ENCODE measurements at places on chromosomes 12 and 14.

DNA sequence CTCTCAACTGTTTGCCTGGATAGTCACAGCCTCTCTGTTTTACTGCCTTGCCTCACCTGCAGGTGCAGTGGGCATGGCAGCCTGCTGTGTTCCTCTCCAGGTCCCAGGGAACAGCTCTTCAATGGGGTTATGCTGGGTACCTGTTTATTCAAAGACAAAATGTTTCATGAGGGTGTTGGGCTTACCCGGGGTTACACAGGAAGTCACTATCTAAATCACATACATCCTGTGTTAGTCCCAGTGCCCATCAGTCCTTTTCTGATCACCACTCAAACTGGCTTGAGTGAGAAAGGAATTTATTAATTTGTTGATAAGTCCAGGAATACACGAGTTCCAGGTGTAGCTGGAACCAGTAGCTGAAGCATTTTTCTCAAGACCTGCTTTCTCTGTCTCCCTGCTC is 1503.6 kb upstream of the TMEM132C start:
- no peak for DNase-seq

DNA sequence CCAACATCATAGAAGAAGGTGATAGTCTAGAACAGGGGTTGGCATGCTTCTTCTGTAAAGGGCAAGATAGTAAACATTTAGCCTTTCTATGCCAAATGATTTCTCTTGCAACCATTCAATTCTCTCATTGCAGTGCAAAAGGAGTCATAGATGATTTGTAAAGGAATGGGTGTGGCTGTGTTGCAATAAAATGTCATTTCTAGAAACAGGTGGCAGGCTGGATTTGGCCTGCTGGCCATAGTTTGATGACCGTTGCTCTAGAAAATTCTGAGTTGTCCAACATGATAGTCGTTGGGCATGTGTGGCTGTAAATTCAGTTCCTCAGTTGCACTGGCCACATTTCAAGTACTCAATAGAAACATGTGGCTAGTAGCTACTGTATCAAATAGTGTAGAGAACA is 21.7 kb downstream of the SMCO2 start:
- no peak for DNase-seq

DNA sequence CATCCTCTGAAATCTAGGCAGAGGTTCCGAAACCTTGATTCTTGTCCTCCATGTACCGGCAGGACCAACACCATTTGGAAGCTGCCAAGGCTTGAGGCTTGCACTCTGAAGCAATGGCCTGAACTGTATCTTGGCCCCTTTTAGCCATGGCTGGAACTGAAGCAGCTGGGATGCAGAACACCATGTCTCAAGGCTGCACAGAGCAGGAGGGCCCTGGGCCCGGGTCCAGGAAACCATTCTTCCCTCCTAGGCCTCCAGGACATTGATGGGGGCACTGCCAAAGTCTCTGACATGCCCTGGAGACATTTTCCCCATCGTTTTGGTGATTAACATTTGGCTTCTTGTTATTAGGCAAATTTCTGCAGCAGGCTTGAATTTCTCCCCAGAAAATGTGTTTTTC is 198.7 kb downstream of the EFCAB11 start:
- DNase-seq = no peak

GRCh38 chr12:94150240-94151121 is 2.1 kb downstream of the PLXNC1 start:
- DNase-seq = peak; percentile 49

DNA sequence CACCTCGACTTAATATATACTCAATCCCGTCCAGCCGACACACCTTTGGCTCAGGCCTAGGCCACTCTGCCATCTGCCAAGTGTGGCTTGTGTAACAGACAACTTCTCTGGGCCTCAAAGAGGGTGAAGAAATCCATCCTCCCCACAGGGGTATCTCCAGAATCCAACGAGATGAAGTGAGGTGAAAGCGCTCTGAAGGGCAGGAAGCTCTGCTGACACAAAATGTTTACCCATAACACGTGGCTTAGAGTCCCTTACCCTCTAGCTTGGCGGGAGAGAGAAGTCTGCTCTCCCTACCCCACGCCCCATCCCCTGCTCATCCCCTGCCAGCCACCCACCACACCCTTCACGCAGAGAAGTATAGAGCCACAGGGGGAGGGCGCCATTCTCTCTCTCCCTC is 13.0 kb downstream of the ZBTB39 start:
- DNase-seq = no peak

DNA sequence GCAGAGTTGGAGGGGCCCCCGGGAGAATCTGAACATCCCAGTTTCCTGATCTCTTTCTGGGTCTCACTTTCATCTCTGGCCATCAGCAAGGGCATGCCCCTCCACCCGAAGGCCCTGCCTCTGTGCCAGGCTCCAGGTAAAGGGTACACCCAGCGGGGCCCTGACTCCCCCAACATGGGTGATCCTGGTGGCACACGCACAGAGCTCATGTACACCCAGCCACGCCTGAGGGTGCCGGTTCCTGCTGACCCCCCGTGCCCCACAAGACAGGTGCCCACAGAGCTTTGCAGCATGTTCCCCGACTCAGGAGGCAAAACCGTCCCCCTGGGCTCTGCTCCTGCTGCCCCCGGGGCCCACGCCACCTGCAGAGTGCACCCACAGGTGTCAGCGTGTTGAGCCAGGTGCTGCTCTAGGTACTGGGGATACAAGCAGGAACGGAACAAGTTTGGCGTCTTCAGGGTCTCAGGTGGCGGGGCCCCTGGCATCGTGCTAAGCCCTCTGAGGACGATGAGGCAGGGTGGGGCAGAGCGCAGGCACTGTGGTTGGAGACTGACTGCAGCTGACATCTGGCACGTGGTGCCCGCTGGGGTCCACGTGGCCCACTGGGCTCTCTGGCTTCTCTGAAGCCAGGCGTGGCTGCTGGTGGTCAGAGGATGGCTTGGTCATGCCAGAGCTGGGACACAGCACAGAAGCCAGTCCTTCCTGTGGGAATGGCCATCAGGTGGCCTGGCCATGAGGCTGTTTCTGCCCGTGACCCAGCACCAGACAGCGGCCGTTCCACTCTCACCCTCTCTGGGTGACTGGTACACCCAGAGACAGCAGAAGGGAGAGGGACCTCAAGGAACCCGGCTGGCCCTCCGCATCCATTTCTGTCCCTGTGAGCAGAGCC is 13.8 kb downstream of the BAG5 start:
- DNase-seq = no peak

GRCh38 chr14:99573000-99573330 is 31.0 kb downstream of the CCDC85C start:
- no peak for DNase-seq

GRCh38 chr12:2509137-2509536 is 285.6 kb upstream of the FKBP4 start:
- no peak for DNase-seq

DNA sequence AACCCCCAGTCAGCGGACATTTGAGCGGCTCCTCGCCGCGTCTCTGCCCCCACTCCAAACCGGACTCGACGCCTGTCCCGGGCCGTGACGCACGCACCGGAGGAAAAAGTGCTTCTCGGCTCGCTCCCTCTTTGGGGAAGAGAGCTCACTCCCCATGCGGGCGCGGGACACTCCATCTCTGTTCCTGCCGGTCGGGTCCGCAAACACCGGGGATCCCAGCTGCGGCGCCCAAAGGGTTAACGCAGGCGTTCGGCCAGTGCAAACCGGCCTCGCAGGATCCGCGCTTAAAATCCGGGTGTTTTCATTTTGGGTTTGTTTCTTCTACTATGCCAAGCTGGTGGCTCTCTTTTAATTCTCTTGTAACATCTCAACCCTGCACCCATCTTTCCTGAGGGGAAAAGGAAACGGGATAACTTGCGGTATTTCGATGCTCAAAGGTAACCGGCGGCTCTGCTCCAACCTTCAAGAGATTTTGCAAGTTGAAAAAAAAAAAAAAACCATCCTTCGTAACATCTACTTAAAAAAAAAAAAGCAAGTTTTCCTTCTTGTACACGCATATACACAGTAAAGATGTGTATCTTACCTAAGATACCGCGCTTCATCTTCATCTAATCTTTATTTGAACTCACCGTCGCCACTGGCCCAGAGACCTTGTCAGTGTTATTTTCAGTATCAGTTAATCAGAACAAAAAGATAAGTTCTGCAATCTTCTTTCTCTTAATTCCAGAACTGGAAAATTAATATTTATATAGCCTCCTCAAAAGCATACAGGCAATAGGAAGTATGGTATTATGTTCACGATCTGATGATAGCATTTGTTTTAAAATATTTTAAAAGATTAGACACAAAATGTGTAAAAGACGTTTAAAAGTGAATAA is 1.6 kb upstream of the ATP2B1 start:
- no peak for DNase-seq

DNA sequence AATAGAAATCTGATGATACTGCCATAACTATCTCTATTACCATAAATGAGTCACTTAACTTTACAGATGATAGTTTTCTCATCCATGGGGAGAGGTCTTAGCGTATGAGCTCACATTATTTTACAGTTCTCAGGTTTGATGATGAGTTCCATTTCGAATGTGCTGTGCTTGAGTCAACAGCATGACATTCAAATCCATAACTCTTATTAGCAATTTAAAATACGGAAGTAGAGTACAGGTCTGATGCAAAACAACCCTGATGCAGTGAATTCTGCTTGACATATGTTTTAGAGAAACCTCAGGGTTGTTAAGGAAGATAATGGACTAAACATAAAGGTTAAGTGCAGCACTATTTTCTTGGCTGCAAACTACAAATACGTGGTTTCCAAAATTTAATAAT is 30.0 kb downstream of the C14orf39 start:
- DNase-seq = no peak

DNA sequence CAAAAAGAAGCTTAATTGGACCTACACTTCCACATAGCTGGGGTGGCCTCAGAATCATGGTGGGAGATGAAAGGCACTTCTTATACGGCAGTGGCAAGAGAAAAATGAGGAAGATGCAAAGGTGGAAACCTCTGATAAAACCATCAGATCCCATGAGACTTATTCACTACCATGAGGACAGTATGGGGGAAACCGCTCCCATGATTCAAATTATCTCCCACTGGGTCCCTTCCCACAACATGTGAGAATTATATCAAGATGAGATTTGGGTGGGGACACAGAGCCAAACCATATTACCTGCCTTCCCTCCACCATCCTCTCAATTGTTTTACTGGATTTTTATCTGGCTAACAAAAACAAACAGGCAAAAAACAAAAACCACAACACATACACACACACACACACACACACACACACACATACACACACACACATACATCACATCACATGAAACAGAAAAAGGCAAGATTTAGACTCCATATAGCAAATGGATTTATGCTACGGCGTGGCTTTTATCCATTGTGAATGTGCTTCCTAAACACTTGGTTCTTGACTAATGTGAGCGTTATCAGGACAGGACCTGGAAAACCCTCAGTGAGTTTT is 66.7 kb downstream of the ZFP36L1 start:
- no peak for DNase-seq

GRCh38 chr12:112792743-112793142 is 1.2 kb downstream of the RPH3A start:
- DNase-seq = no peak

GRCh38 chr14:91233936-91234790 is 10.3 kb downstream of the GPR68 start:
- DNase-seq = no peak

DNA sequence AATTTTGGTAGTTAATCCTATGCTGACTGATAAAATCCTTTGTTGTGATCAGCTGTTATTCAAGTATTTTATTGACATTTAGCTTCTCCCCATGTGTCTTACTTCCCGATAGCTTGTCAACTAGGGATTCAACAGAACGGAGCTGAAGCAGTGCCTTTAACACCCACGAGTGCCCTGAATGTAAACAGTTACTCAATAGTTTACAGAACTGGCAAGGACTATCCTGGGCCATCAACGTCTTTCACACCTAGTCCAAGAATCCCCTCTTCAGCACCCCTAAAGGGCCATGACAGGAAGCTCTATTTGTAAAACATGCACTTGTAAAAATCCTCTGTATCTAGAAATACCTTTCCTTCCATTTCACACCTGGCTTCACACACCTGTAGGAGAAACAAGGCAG is 45.3 kb downstream of the SETD3 start:
- DNase-seq = no peak

- DNase-seq = no peak
These were observed 1.2 kb upstream of the PTGER2 start for GRCh38 chr14:52312931-52313355.

DNA sequence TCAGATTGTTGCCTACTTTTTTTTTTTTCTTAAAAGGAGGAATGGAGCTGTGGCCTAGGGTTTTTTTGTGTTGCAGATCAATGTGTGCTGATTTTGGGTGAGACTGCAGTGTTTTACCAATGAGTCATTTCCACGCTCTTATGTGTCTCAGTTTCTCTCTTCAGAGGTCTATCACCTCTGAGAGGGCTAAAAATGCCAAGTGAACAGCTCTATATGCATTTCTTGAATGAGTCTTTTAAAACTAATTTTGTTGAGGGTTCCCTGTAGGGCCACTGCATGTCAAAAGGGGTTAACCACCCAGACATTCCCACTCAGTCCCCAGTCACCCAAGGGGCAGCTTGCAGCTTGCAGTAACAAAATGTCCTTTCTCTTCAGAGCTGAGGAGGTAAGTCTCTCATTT is 24.3 kb upstream of the GLIPR1L2 start:
- DNase-seq = no peak

DNA sequence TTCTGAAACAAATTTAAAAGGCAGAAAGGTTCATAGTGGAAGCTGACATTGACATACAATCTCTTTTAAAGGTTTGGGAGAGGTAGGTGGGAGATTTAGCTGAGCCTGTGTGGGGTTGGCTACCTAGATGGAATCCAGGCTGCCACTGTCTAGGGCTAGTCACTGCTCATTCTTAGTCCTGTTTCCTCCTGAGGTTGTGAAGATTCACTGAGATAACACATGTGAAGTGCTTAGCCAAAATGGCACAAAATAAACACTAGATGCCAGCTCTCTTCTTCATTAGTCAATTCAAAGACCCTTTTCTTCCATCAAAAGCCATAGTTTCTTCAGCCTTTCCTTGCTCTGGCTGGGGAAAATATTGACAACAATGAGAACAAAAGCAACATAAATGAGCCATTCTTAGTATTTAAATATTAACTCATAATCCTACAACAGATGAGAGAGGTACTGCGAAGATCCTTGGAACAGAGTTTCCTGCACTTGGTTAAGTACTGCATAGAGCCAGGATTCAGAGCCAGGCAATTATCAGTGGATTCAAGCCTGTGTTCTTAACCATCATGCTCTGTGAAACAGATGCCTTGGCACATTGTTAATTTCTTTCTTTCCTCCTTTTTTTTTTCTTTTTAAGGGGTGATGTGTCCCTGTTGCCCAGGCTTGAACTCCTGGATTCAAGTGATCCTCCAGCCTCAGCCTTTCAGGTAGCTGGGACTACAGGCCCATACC is 3.5 kb downstream of the MYF6 start:
- no peak for DNase-seq

GRCh38 chr14:100323942-100324307 is 786 bp downstream of the SLC25A47 start:
- DNase-seq = no peak

GRCh38 chr12:106020736-106021135 is 118.0 kb downstream of the NUAK1 start:
- DNase-seq = no peak

GRCh38 chr12:24111086-24111485 is 161.6 kb upstream of the SOX5 start:
- no peak for DNase-seq

GRCh38 chr12:108063192-108063591 is 65.9 kb upstream of the WSCD2 start:
- DNase-seq = peak; percentile 2

Data from NCI-H748 treated with DMSO at 0.1 percent for 48 hours (cell line).